CD4-positive, alpha-beta memory T cell (primary cell): ENCODE measurements at places on chromosomes 11 and 22.

DNA sequence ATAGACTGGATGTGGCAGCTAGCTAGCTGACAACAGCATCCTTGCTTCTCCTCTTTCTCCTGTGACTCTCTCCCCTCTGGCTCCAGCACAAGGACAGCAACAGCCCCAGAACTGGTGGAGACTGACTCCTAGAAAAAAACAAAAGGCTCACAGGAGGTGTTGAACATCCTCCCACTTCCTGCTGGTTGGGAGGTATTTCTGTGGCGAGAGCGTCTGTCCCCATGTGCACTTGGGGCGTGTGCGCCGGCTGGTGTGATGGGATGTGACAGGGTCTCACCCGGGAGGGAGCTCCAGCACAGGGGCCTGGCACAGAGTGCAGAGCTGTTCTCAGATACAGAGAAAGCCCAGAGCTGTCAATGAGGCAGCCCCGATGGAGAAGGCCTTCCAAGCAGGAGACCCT, 107.2 kb upstream of the E2F8 start:
- no peak for DNase-seq

- DNase-seq: no peak
Measured at GRCh38 chr11:12319988-12320387, 57.4 kb upstream of the PARVA start.

DNA sequence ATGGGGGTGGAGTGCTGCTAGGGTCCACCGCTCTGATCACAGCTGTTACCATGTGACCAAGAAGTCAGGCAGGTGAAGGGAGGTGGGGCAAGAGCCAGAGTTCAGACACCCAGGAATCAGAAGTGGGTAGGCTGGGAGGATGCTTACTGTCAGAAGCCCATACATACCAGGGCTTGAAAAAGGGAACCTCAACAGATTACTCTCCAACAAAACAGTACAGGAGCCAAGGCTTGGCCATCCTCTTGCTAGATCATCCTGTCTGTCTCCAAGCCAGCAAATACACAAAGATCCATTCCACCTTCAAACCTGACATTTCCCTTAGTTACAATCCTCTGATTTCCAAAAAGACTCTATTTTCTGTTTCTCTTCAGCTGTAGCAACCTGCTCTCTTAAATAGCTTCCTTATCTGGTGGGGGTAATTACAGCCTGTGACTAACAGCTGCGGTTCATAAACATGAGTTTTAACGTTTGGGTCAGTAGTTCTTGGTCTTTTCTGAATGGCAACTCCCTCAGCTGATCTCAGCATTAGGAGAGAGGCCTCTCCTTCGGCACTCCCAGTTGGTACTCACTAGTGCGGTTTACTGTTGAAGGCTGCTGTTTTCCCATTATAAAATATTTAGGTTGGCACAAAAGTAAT, 31.1 kb upstream of the WT1 start:
- no peak for DNase-seq

GRCh38 chr22:24434471-24435322, 7.3 kb downstream of the ADORA2A start:
- peak; percentile 82 for DNase-seq

- DNase-seq: no peak
Measured at GRCh38 chr11:88428959-88429358, 91.4 kb upstream of the CTSC start.

DNA sequence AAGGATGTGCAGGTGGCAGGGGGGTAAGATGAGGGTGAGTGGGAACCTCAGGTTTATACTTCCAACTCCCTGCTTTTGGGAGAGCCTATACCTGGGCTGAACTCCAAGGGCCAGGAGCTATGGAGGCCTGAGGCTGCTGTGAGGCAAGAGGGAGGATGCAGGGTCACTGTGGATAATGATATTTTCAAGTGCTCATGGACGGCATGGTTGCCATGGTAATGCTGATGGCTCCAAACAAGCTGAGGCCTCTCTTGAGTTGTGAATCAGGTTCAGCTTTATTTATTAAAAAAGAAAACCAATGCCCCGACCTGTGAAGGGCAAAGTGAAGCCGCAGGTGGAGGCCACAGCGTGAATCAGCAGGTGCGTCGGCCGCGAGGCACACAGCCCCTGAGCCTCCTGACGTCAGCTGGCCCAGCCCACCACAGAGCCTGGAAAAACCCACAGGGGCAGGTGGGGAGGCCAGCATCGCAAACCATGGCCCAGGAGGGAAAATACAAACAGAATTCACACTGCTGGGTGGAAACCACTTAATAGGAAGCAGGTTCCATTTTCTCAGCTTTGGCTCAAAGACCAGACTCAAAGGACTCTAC, 17.4 kb upstream of the CREB3L1 start:
- no peak for DNase-seq

DNA sequence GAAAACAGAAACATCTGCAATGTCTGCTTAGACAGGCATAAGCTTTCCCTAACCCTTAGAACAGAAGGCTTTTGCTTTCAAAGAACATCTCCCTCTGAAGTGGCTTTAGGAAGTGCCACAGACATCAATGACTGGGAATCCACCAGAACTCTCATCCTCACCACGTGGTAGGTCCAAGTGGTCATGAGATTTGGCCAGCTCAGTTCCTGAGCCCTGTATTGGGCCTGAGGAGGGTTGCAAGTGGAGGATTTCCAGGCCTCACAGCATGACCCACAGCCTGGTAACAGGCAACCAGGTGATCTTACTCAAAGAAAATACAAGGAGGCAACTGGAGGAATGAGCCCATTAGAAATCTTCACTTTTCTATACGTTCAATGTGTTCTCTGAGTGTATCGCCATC, 1.6 kb downstream of the CASP1 start:
- no peak for DNase-seq

- DNase-seq: no peak
Measured at GRCh38 chr11:86141727-86142126, 72.8 kb upstream of the PICALM start.

DNA sequence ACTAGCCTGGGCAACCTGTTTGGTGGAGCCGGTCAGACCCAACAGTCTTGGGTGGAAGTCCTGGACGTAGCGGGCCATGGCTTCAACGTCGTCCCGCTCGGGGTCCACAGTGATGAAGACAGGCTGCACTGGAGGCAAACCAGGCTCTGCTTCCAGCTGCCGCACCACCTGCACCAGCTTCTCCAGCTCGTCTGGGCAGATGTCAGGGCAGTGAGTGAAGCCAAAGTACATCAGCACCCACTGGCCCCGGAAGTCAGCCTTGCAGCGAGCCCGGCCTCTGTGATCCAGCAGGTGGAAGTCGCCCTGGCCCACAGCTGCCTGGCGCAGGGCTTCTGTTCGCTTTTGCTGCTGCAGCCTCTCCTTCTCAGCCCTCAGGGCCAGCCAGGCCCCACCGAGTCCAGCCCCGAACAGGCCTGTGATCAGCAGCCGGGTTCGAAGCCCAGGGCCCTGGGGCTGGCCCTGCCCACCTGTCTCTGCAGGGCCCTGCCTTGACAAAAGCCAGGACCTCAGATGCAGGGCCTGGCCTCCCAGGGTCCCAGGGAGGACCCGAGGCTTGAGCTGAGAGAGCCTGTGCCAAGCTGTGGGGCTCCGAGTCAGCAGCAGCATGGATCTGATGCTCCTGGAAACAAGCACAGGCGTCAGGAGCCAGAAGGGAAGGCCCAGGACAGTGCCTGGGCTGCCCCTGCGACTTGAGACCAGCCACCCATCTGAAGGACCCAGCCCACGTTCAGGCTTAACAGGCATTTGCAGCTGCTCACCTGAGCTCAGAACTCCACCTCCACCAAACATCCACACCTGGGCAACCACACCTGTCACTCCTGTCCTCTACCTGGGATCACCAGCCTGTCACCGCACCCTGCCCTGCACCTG, 1.4 kb downstream of the SCO2 start:
- no peak for DNase-seq

- DNase-seq: peak; percentile 29
Measured at GRCh38 chr22:35308480-35309021, 8.9 kb downstream of the TOM1 start.

GRCh38 chr11:134658481-134659225, 246.6 kb upstream of the B3GAT1 start:
- DNase-seq: no peak

GRCh38 chr22:25153961-25154666, 45.5 kb upstream of the CRYBB3 start:
- DNase-seq: no peak

- DNase-seq: no peak
Measured at GRCh38 chr11:17766590-17766989, 32.0 kb downstream of the KCNC1 start.

- DNase-seq: no peak
Measured at GRCh38 chr22:29626497-29627195, 23.2 kb downstream of the NF2 start.

DNA sequence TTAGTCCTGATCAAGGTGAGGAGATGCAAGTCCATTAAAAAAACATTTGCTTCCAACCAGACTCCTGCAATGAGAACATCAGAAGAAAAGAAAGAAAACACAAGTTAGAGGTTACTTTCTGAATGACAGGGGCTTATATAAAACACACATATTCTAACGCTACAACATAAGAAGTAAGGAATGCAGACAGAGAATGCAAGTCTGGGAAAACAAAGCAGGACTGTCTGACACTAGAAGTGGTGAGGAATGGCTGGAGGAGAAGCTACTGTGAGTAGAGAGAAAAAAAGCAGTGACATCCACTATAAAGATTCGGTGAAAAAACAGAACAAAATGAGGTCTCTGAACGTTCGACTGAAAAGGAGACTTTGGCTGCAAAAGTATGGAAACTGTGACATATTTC, 12.3 kb downstream of the TMEM216 start:
- no peak for DNase-seq

DNA sequence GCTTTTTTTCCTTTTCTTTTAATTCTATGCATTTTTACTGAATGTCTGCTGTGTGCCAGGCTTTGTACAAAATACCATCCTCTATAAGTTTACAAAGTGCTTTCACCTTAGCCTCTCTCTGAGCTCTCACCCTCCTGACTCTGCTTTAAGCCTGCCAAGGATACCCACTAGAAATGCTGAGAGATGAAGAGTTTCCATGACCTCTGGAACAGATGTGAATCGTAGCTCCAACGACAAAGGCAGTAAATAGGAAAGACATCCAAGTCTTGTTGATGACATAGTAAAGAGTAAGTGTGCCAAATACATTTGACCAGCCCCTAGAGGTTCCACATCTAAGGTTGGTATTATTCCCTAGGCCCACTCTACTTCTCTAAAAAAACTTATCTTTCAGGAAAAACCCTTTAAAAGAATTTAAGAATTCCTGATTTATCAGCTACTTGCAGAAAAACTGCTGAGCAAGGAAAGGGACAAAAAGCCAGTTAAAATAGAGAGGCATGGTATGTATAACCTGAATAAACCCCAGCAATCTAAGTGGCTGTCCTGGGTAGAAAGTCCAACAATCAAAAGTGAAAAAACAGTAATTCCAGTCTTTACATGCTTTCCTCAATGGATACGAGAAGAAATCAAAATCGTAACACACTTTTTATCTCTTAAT, 45.4 kb downstream of the GAB2 start:
- DNase-seq: no peak

DNA sequence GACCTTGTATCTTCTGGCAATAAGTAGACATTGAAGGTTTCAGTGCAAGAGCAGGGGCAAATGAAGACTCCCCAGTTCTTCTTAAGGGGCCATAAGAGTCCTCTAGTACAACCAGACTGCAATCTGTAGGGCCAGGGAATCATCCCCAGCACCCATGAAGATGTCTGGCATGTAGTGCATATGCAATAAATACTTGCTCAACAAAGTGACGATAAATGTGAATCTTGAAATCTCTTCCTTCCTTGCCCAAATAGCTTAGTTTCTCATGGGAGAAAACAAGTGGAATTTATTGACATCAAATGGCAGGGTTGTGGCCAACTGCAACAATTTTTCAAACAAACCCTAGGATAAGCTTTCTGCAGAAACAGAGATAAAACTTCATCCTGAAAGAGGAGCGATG, 107.6 kb downstream of the ABTB2 start:
- no peak for DNase-seq

- DNase-seq: no peak
Measured at GRCh38 chr11:34049028-34049427, 2.5 kb upstream of the CAPRIN1 start.

DNA sequence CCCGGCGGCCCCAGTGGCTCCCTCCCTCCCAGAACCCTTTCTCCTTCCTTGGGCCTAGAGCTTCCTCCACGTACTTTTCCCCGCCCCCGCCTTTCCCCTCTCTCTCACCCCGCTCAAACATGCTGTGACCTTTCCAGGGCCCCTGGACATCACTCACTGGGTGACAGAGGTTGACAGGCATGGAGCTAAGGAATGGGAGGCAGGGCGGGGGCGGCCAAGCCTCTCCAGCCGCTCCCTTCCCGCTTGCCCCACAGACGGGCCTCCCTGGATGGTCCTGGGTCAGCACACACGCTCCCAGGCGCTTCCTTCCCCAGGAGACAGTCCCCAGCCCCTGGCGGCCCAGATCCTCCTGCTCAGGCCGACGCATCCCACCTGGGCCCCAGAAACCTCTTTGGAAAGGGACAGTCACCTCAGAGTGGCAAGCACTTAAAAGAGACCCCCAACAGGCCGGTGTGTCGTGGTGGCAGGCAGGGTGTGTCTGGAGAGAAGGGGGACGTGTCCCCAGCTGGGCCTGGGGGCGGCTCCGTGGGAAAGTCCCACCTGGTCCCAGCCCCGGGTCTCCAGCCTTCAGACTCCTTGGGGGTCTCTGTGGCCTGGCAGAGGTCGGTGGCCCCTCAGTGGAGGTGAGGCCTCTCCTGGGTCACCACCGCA, 8.8 kb downstream of the H19 start:
- DNase-seq: no peak
